ENCODE measurements at places on chromosomes 16 and 17. TPM values are rescaled to one million over a fixed set of nuclear protein-coding genes. Genes with fewer than 3 reads are reported as not detected.

DNA sequence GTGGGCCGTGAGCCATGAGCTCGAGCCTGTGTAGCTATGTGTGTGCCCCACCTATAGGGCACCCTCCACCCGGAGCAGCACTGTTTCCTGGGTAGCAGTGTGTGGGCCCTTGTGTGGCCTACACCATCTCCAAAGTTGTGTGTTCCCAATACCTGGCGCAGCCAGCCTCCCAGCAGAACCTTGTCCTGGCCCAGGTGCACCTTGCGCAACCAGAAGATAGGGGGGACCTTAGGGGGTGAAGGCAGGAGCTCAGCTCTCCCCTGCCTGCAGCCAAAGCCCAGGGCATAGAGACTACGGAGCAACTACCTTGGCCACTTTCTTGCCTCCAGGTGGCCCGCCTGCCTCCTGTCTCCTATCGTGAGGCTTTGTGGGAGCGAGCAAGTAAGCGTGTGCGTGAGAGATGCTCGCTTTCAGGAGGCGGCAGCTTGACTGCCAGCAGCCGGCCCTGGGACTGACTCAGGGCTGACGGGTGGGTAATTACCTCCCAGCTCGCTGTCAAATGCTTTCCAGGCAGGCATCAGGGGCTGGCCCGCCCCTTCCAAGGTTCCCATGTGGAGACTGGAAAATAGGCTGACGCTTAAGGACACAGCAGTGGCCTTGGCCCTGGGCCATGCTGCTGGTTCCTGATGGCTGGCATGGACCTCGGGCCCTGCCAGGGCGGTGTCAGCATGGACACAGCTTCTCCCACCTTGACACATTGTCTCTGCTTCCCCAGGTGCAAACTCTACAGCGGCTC lies 19.0 kb downstream of the TRAF7 start:
- H3K27me3 ChIP-seq = no peaks in the 10 kb centered on the region
- no peak for DNase-seq
- no peaks in the 10 kb centered on the region for H3K4me1 ChIP-seq
- no peak overlapping the region for H3K27ac ChIP-seq

GRCh38 chr16:1070084-1070863 lies 2.3 kb upstream of the SSTR5 start:
- DNase-seq = no peak
- no peak overlapping the region for H3K4me3 ChIP-seq
- no peaks in the 10 kb centered on the region for H3K36me3 ChIP-seq
- no peak overlapping the region for H3K27ac ChIP-seq

- H3K27me3 ChIP-seq = no peaks in the 10 kb centered on the region
- H3K36me3 ChIP-seq = no peaks in the 10 kb centered on the region
- H3K27ac ChIP-seq = peak overlapping the region; percentile 81
- DNase-seq = no peak
- H3K4me1 ChIP-seq = peaks cover 19% of the 10 kb centered on the region
- peak overlapping the region; percentile 38 for H3K4me3 ChIP-seq
These were observed 145.5 kb upstream of the SOX9 start for GRCh38 chr17:71975331-71975801.

GRCh38 chr16:69885722-69886121 lies 65.4 kb upstream of the CLEC18A start:
- DNase-seq = no peak
- H3K4me3 ChIP-seq = no peak overlapping the region
- no peak overlapping the region for H3K27ac ChIP-seq
- peaks cover 19% of the 10 kb centered on the region for H3K4me1 ChIP-seq
- peaks cover 16% of the 10 kb centered on the region for H3K36me3 ChIP-seq

GRCh38 chr16:117379-118365 lies 20.8 kb downstream of the NPRL3 start:
- H3K36me3 ChIP-seq = peaks cover 6% of the 10 kb centered on the region
- no peak overlapping the region for H3K27ac ChIP-seq
- no peak overlapping the region for H3K4me3 ChIP-seq
- H3K27me3 ChIP-seq = no peaks in the 10 kb centered on the region

DNA sequence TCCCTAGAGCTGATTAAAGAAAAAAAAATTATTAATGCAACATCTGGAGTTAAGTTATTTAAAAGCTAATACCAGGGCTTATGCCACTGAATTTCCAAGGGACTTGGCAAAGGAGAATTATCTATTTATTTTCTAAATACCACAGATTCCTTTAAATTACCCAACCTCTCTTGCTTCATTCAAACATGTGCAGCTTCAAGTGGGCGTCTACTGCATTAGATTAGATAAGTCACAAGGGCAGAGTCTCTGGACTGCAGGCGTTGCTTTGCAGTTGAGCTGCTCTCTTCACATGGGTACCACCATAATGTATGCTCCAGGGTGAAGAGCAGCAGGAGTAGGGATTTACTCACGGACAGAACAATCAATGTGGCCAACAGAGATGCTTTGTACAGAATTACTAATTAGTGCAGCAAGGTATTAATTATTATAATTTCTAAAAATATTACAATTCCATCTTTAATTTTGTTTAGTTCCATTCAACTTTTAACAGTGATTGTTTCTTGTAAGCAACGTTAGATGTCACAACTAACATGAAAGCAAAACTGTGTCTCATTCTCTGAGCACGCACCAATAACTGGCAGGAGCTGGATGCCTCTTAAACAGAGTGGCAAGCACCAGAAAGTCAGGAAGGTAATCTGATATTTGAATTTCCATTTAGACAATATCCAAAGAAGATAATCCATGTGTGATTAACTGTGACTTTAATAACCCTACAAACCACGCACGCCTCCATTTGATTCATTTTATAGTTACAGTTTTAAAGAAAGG lies 214.2 kb downstream of the STX8 start:
- no peaks in the 10 kb centered on the region for H3K27me3 ChIP-seq
- peak overlapping the region; percentile 84 for H3K27ac ChIP-seq
- H3K4me3 ChIP-seq = peak overlapping the region; percentile 59

GRCh38 chr16:72878301-72879269 lies 169.3 kb downstream of the ZFHX3 start:
- H3K27ac ChIP-seq = peak overlapping the region; percentile 99
- no peak for DNase-seq
- peaks cover 87% of the 10 kb centered on the region for H3K4me1 ChIP-seq
- H3K36me3 ChIP-seq = peaks cover 8% of the 10 kb centered on the region
- H3K27me3 ChIP-seq = no peaks in the 10 kb centered on the region

DNA sequence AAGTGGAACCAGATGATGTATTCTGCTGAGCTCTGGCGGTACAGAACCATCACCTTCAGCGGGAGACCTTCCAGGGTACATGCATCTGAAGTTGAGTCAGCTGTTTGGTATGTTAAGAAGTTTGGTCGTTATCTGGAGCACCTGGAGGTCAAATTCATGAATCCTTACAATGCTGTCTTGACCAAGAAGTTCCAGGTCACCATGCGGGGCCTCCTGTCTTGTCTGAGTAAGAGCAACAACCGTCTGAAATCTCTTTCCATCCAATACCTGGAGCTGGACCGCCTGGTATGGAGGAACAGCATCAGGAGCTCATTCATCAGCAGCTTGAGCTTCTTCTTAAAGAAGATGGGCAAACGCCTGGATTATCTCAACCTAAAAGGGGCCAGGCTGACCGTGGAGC lies 4.0 kb downstream of the FBXO39 start:
- H3K36me3 ChIP-seq = peaks cover under 1% of the 10 kb centered on the region
- peaks cover 76% of the 10 kb centered on the region for H3K27me3 ChIP-seq
- H3K4me3 ChIP-seq = no peak overlapping the region
- no peak for DNase-seq
- no peaks in the 10 kb centered on the region for H3K4me1 ChIP-seq

DNA sequence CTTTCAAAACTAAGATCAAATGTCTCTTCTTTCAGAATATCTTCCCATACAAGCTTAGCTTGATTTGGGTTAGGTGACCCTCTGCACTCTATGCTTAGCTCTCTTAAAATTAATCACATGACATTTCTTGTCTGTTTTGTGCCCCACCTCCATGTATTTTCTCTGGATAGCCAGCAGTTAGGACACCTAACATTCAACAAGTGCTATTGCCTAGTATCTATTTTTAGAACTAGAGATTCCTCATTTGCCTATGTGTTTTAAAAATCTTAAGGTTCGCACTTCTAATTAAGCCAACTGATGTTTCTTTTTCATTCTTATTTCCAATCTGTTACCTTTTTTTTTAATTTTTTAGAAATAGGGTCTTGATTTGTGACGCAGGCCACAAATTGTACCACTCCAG lies 129.7 kb upstream of the C17orf78 start:
- H3K36me3 ChIP-seq = peaks cover 34% of the 10 kb centered on the region
- no peak overlapping the region for H3K27ac ChIP-seq
- no peak for DNase-seq
- no peaks in the 10 kb centered on the region for H3K27me3 ChIP-seq
- no peaks in the 10 kb centered on the region for H3K4me1 ChIP-seq
- no peak overlapping the region for H3K4me3 ChIP-seq

DNA sequence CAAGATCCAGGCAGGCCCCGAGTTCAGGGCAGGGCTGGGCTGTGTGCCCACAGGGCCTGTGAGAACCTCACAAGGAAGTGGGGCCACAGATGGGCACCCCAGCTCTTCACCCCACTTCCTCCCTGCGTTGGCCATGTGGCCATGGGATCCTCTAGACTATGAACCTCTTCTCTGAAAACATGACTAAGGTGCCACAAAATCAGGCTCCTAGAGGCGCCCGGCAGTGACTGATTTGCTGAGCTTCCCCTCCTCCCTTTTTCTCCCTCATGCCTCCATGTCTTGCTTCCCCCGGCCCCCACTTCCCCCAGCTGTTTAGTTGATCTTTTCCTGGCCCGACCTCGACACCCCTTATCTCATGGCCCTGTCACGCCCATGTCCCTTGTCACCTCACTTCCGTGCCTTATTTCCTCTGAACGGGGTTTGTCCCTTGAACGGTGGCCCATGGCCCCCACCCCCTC lies 87.1 kb downstream of the KCNJ12 start:
- peaks cover 21% of the 10 kb centered on the region for H3K27me3 ChIP-seq
- no peak for DNase-seq
- H3K4me1 ChIP-seq = peaks cover 36% of the 10 kb centered on the region
- no peak overlapping the region for H3K27ac ChIP-seq

DNA sequence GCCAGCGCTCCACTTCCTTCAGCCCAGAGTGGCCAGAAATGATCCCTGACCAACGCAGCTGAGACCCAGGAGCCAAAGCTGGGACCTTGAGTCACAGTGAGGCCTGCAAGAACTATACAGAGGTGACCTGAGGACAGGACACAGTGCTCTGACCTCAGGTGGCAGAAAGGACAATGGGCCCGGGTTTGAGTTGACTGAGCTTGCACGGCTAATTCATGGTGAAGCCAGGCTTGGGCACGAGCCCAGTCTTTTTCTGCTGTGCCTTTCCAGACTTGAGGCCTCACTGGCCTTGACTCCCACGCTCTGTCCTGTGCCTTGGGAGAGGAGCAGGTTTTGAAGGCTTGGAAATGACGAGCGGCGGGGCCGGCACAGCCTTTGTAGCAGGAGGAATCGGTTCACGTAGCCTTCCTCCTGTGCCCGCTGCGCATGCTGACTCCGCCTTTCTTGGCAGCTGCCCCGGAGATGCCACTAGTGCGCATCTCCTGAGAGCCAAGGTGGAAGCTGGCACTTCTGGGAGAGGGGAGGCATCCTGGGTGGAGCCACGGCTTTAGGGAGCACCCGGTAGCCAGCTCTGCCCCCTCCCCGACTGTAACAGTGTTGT lies 34.9 kb downstream of the NDEL1 start:
- peaks cover 15% of the 10 kb centered on the region for H3K4me1 ChIP-seq
- peak overlapping the region; percentile 59 for H3K27ac ChIP-seq
- H3K4me3 ChIP-seq = no peak overlapping the region
- H3K27me3 ChIP-seq = no peaks in the 10 kb centered on the region

The ABCC11 gene
- total RNA-seq = 0.44 TPM

The MT4 gene
- not detected for total RNA-seq

The ZNF48 gene
- 11.8 TPM for total RNA-seq

The NSMCE1 gene
- total RNA-seq = 19.6 TPM

The NUTF2 gene
- total RNA-seq = 135 TPM

All from chondrocyte (in vitro differentiated cells).